ENCODE measurements at places on chromosomes 7 and 10.
A peak's percentile ranks its signal among the peaks of the same experiment; 100 is the strongest.

DNA sequence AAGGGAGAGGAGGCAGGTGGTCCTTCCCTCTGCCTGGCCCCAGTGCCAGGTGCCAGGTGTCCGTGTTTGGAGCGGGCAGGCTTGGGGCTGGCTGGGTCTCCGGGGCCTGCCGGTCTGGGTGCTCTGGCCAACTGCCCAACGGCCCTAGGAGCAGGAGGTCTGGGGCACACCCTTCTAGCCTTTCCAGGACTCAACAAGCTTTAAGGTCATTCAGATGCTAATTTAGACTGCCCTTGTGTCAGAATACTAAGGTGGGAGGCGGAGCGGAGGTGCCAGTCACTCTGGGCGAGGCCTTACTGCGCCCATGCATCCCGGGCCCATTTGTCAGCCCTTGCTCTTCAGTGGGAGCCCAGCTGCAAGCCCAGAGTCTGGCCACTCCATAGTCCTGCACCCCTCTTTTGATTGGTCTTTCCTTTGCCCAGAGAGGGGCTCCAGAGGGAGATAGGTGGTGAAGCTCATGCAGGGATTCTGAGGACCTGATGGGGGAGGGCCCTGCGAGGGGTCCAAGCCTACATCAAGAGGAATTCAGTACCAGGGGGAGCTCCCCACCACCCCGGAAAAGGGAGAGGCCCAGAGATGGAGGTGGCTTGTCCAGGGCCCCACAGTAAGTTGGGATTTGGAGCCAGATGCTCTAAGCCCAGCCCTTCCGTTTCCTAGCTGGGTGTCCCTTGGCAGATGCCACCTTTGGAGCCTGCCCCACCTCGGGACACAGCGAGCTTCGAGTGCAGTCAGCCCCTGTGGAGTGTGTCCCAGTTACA lies 1.3 kb downstream of the PGAM2 start:
- no peak for DNase-seq

GRCh38 chr7:134528749-134529148 lies 1.4 kb downstream of the AKR1B10 start:
- no peak for DNase-seq

- DNase-seq = no peak
Measured at GRCh38 chr10:6659451-6659850, 79.4 kb upstream of the PRKCQ start.

DNA sequence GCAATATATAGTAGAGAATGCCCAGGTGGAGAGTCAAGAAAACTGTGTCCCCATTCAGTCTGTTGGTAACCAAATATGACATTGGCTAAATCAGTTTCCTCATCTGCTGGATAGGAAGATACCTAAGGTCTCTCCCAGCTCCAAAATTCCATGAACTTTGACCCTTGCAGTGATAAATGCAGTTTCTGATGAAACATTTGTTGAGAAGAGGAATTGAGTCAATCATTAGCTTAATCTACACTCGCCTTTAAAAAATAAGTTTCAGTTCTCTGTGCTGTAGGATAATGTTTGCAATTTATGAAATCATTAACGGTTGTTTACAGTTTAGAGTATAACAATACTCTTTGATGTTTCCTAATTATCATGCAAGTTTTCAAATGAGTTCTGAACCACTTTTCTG lies 38.0 kb upstream of the SLC25A13 start:
- DNase-seq = no peak

- DNase-seq = no peak
Measured at GRCh38 chr7:40799493-40800403, 664.9 kb downstream of the SUGCT start.

DNA sequence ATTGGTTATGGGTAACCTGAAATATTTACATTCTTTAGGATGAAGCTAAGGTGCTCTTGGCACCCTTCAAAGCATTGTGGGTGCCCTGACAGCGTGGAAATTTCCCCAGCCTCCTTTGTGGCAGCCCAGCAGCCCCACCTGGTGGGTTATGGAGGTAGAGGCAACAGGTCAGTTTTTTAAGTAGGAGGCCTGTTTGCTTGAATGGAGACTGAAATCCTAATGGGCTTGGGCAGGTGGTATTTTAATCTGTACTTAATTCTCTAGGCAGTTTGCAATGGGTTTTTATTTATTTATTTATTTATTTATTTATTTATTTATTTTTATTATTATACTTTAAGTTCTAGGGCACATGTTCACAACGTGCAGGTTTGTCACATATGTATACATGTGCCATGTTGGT lies 139.4 kb downstream of the EPC1 start:
- DNase-seq = peak; percentile 35

GRCh38 chr10:126570621-126571602 lies 99.6 kb downstream of the C10orf90 start:
- no peak for DNase-seq

DNA sequence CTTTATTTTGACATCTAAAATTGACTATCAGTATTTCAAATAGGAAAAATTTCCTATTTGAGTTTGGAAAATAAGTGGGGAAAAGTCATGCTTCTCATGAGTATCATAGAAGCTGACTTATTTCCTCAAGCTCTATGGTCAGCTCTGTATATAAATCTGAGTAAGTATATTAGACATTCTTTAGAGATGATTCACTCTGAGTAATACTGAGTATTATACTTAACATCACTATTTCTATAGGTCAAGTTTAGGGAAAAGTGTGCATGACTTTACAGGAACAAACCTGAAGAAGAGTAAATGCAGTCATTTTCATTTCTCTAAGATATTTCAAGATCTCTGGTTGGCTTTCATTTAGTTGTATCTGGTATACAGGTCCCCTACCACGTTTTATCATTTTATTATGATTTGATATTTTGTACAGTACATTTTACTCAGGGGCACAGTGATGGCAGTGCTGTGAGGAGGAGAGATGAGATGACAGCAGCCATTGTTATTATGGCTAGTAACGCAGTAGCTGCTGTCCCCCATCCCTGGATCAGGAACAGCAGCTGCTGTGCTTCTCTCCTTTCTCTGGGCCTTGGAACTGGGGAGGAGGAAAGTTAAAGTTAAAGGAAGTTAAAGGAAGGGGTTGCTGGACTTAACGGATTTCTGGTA lies 15.2 kb downstream of the SND1 start:
- no peak for DNase-seq

DNA sequence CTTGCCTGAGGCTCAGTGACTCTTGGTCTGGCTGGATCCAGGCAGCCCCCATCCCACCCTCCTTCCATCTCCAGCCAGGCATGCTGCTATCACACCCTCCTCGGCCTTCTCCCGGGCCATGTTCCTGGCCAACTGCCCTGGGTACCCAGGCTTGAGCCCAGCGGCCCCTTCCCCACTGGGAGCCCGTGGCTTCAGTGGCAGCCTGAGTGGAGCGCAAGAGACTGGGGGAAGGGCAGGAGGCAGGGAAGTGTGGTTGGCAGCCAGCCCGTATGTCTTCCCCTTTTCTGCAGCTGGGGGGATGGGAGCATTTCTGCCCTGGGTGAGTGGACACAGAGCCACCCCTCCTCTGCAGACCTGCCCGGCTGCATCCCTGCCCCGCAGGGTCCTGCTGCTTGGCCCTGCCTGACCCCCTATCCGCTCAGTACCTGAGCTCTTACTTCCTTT lies 148.5 kb downstream of the ARHGAP22 start:
- no peak for DNase-seq

GRCh38 chr7:132472463-132473120 lies 103.7 kb downstream of the PLXNA4 start:
- peak; percentile 5 for DNase-seq

DNA sequence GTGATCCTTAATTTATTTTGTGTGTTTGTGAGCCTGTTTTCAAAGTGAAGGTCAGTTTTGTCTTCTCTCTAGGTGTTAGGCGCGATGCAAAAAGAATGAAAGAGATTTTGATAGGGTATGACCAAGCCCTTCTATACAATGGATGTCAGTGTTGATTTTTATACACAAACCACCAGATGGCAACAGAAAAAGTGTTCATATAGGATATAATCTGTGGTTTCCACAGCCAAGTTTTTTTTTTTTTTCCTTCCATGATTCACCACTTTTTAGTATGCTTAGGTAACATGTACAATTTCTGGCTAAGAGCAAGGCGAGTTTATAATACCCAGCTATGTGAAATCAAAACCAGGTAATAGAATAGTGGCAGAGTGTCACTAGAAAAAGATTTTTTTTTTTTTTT lies 8.1 kb downstream of the SDK1 start:
- no peak for DNase-seq

GRCh38 chr10:114911052-114911711 lies 26.8 kb upstream of the TRUB1 start:
- DNase-seq = no peak

DNA sequence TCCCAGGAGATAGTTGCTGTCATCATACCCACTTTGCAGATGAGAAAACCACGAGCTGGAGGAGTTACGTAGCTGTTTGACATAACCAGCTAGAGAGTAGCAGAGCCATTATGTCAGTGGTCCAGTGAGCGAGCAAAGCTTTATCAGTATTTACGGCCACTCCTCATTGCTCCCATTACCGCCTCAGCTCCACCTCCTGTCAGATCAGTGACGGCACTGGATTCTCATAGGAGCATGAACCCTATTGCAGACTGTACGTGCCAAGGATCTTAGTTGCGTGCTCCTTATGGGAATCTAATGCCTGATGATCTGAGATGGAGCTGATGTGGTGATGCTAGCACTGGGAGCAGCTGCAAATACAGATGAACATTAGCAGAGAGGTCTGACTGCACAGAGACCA lies 9.2 kb upstream of the SFMBT2 start:
- DNase-seq = no peak

GRCh38 chr10:115093776-115094408 lies 727 bp downstream of the ATRNL1 start:
- DNase-seq = no peak

DNA sequence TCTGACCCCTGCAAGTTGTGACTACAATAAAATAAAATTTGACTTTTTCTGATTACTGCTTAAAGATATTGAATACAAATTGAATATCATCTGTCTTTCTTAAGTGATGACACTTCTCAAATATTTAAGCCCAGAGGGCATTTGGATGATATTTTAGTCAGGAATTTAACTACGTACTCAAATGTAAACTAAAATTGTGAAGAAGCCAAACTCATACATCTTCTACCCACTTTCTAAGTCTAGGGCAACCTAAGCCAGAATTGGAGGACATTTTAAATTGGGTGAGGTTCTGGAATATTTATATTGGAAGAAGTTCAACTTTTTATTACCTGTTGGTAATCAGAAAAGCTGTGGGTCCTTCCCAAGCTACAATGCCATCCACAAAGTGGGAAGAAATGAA lies 149.1 kb upstream of the WDR11 start:
- DNase-seq = no peak

GRCh38 chr7:41731493-41732435 lies 28.9 kb upstream of the INHBA start:
- DNase-seq = no peak

GRCh38 chr10:929960-930624 lies 1.4 kb downstream of the LARP4B start:
- DNase-seq = no peak

- DNase-seq = no peak
Measured at GRCh38 chr10:93452143-93452542, 30.0 kb downstream of the MYOF start.

DNA sequence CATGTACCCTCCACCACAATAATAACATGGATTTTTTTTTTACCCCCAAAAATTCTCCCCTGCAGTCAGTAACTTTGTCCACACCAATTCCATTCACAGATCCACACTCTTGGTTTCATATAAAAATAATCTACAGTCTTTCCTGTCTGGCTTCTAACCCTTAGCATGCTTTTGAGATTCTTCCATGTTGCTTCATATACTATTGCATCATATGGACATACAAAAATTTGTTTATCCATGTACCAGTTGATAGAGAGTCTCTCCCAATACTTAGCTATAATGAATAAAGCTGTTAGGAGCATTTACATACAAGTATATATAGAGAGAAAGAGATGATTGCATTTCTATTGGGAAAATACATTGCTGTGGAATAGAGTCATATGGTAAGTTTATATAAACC lies 575.0 kb downstream of the XPNPEP1 start:
- DNase-seq = no peak

GRCh38 chr7:114864278-114864677 lies 57.6 kb upstream of the MDFIC start:
- DNase-seq = no peak

GRCh38 chr7:79822620-79823240 lies 311.9 kb upstream of the GNAI1 start:
- DNase-seq = no peak

- no peak for DNase-seq
Measured at GRCh38 chr10:4353059-4353655, 472.9 kb upstream of the AKR1E2 start.

- DNase-seq = no peak
Measured at GRCh38 chr7:77482015-77482414, 55.1 kb upstream of the PTPN12 start.

DNA sequence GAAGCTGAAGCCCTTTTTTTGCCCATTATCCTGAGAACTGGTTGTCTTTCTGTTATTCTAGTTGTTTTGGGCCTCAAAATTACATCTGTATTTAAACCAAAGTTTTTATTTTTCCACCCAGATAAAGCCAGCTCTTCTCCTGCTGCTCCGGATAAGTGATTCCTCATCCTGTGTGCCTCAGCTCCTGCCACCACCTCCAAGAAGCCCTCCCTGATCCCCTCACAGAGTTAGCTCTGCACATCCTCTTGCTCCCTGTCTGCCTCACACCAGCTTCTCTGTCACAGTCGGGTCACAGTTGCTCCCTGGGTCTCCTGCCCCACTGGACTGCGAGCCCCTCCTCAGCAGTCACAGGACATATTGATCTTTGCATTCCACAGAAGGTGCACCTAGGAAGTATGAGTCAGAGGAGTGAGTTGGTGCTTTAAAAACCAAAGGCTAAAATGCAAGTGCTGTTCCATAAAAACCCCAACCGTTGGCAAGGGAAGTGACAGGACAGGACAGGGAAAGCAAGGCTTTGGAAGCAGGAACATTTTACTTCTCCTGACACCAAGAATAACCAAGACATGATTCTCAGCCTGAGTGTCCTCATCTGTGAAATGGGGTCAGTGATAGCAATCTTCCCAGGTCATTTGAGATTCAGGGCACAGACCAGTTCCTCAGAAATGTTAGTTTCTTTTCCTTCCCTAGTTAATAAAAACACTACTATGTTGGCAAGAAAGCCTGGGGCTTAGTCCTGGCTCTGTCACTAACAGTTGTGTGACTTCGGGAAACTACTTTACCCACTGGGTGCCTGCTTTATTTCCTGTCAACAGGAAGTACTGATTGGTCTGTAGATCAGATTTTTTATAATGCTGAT lies 36.5 kb upstream of the EEPD1 start:
- no peak for DNase-seq

- no peak for DNase-seq
Measured at GRCh38 chr10:48194830-48195229, 79.7 kb downstream of the FRMPD2 start.

- no peak for DNase-seq
Measured at GRCh38 chr7:1218541-1219165, 14.0 kb upstream of the UNCX start.

GRCh38 chr10:32379318-32379949 lies 32.5 kb upstream of the EPC1 start:
- no peak for DNase-seq

GRCh38 chr10:12337453-12338372 lies 11.6 kb upstream of the CAMK1D start:
- DNase-seq = no peak

- DNase-seq = no peak
Measured at GRCh38 chr10:17022896-17023295, 106.7 kb downstream of the CUBN start.

GRCh38 chr10:105743343-105744056 lies 1102.4 kb downstream of the SORCS3 start:
- no peak for DNase-seq

Measured in MG63 (cell line).